NCI-H524 (cell line): ENCODE measurements at places on chromosomes 3 and 15.

DNA sequence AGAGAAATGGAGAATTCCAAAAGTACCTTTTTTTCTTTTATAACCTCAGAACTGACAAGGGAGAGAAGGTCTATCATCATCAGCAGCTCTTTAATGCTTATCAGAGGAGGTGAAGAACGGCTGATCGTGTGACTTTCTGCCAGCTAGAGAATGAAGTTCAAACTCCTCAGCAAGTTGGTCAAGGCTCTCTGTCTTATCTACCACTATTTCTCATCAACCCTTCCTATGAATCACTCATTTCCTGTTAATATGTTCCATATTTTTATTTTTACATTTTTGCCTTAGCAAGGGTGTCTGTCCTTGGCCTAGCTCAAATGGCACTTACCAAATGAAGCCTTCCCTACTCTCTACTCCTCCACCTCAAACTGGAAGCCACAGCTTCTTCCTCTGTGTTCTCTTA, 73.1 kb upstream of the TSPAN3 start:
- DNase-seq, result no peak

DNA sequence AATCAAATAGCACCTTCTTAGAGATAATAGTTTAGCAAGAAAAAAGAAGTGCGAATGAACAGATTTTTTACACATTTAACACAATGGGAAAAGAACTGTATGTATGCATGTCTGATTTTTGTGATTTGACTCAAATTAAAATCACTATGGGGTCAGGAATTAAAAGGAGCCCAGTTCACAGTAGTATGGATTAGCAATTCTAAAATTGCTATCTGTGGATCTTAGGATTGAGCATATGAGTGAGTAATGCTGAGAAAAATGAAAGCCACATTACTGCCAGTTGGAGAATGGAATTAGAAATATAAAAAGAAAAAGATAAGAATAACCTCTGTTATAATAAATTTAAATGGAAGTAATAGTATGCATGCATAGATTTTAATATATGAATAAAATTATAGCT, 386.8 kb upstream of the PLSCR5 start:
- no peak for DNase-seq

DNA sequence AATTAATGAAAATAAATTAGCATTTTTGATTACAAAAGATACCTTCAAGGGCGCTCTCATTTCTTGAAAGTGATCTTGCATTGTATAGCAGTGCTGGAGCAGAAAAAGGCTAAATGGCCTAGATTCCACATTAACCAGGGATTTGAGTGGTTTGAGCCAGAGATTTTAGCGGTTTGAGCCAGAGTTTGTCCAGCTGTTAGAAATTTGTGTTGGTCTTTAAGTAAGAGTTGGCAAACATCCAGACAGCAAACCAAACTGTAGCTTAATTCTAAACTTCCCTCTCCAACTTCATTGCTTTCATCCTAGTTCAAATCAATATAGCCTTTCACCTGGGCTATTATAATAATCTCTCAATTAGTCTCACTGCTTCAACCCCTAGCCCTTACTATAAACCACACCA, 351.7 kb downstream of the IGSF11 start:
- peak; percentile 89 for DNase-seq

DNA sequence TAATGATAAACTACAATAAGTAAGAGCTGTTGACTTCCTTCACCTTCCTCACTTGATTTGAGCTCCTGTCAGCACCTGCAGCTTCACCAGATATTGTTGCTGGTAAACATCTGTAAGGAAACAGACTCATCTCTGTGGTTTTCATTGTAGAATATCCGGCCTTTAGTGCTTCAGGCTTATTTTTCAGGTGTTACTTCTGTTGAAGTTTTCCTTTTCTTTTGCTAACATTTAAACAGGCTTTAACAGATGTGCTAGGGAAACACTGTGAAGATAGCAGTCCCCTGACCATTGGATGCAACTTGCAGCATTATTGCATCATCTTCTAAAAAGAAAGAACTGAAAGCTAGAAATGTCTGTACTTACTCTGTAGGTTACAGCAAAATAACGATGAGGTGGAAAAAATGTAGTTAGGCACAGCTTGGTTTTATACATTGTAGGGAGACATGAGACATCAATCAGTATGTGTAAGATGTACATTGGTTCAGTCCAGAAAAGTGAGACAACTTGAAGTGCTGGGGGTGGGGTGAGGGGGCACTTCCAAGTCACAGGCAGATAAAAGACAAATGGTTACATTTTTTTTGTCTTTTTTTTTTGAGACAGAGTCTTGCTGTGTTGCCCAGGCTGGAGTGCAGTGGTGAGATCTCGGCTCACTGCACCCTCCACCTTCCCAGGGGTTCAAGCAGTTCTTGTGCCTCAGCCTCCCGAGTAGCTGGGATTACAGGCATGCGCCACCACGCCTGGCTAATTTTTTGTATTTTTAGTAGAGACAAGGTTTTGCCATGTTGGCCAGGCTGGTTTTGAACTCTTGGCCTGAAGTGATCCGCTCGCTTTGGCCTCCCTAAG, 10.2 kb downstream of the EDEM1 start:
- no peak for DNase-seq
